Activated naive CD4-positive, alpha-beta T cell treated with Interleukin-2 at 50 U/mL for 16 hours (primary cell): ENCODE measurements at places on chromosomes 7 and 10.

- DNase-seq: peak; percentile 82
Observed at GRCh38 chr7:106717955-106718871, 57.3 kb upstream of the CCDC71L start.

DNA sequence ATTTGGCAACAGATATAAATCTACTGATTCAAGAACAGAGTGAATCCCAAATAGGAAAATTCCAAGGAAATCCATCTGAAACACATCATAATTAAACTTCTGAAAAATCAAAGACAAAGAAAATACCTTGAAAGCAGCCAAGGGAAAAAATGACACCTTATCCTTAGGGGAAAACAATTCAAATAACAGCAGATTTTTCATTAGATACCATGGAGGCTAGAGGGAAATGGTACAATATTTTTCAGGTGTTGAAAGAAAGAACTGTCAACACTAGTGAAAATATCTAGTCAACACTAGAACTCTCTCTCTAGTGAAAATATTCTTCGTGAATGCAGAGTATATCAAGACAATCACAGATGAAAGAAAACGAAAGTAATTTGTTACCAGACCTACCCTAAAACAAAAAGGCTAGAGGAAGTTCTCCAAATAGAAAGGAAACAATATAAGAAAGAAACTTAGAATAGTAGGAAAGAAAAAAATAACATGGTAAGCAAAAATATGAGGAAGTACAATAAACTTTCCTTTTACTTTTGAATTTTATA, 5.7 kb upstream of the FAM241B start:
- no peak for DNase-seq

DNA sequence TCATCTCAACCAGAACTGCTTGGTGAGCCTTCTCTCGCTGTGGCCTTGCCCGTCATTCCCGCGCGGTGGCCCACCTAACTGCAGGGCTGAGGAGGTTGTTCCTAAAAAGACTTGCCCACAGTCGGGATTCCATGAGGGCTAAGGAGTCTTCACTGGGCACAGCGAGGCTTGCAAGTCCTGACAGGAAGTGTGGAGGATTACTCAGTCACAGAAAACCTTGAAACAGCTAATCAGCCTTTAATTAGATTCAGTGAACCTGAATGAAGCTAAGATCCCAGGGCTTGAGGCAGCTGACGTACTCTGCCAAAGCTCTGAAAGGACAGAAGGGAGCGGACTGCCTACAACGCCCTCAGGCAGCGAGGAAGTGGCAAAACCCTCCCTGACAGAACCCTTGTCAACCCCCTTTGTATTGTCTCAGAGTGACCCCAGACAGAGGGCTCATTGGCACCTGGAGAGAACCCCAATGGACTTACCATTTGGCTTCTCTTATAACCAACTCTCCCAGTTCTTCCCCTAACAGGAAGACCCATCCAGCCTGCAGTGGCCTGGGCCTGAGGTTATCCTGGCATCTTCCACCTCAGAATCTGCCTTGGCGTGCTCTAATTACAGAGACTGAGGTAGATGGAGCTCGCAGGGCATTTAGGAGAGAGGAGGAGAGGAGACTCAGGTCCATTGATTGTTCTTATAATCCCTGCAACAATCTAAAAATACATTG, 2.5 kb upstream of the LAMB4 start:
- no peak for DNase-seq

DNA sequence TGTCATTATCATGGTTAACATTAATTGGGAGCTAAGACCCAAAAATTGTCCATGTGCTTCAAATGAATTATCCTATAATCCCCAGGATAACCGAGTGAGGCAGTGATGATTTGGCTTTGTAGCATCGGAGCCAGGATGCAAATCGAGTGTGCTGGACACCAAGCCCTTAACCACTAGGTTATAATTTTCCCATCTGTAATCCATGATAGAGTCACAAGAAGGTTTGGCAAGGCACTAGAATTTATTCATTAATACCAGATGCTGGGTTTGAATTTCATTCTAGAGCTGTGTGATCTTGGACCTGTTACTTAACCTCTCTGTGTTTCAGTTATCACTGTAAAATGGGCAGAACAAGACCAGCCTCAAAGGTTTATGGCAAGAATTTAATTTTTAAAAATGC, 21.0 kb upstream of the ITGB1 start:
- DNase-seq: no peak

- no peak for DNase-seq
Observed at GRCh38 chr7:151238190-151238810, 6.0 kb downstream of the CHPF2 start.

DNA sequence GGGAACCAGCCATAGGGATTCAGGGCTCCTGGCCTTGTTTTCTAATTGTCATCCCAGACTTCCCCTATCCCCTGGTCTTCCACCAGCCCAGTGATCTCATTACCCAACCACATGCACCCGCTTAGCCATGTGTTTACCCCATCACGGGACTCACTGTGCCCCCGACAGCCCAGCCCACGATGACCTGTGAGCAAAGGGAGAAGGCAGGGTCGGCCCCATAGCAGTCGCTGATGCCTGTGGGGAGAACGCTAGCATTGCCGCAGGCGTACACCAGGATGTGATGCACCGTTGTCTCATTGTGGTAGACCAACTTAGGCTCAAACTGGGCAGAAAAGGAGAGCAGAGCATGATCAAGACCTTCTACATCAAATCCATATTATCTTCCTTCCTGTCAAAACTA, 14.0 kb downstream of the PRSS58 start:
- DNase-seq: no peak

DNA sequence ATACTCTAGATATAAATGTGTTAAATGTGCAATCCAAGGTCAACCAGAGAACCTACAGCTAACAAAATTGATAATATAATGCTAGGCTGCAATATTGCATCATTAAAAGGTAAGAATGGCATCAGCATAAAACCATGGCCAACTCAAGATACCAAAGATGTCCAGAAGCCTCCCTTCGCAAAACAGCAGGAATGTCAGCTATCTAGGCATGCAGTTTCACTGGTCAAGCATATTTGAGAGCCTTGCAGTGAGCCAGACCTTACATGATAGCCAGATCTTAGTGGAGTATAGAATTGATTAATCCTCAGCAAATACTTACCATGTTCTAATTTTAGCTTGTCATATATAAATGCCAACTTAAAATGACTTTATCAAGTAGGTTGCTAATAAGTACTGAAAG, 138.8 kb downstream of the ZEB1 start:
- no peak for DNase-seq

GRCh38 chr10:36048236-36048635, 406.1 kb upstream of the FZD8 start:
- DNase-seq: no peak

- DNase-seq: no peak
Observed at GRCh38 chr7:111853201-111853990, 291.1 kb upstream of the IMMP2L start.

DNA sequence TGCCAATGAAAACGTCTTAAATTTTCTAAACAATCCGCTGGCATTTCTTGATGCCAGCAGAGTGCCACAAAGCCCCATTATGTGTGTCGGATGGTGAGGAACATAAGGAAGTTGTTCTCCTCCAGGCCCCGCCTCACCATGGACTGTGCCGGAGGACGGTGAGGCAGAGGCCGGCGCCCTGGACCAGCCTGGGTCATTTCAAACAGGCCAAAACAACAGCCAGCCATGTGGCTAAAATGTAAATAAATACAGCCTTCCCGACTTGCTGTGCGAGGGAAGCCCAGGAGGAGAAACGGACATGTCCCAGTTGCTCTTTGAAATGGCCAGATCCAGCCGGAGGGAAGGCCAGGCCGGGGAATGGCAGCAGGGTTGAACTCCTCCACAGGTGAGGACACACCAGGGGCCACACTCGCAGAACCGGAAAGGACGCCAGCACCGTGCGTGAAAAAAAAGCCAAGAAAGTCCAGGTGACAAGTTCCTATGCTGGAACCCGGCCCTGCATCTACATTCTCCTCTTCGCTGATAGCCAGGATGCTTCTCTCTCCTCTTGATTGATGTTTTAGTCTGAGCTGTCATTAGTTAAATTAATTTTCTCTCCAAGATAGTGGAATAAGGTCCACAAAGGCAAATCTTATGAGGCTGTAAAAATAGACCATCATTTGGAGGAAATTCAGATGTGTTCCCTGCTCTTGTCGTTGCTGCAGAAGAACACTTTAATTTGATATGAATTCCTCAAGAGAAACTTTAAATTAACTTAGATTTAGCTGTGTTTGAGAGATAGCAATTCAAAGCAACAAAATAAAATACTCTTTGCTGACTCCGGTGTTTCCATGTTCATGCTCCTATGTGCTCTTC, 64.6 kb downstream of the EBF3 start:
- DNase-seq: no peak

DNA sequence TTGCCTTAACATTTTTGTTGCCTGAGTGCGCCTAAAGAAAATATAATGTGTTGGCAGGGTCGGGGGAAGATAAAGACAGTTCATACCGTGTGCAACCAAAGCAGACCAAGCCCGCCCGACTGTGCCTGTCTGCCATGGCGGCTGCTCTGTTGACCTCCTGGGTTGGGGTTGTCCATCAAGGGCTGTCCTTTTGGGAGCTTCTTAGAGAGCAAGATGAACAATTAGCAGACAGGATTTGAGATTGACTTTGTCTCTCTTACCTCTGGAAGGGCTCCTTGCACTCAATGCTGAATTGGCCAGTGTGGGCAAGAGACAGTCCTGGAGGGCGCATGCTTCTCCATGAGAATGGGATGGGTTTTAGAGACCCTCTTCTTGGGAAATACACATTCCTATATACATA, 319.6 kb downstream of the GLRX3 start:
- DNase-seq: no peak

DNA sequence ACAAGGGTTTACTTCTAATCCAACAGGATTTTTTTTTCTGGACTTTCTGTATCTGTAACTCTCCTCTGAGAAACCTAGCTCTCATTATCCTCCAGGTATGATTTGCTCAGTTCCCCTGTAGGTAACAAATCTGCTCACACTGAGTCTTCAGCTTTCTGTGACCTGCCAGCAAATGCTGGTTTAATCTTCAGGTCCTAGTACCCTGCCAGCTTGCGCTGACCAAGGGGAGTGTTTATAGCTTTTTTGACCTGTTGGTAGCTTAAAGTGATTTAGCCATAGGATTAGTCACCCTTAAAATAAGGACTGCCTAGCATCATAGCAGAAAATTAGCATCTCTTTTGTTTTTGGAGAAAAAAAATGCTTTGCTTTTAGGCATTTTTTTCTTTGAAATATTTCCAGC, 22.4 kb downstream of the SND1 start:
- DNase-seq: no peak
